Kidney tubule cell (primary cell): ENCODE measurements at places on chromosomes 11 and 22.

GRCh38 chr11:57327721-57328120 is 3.0 kb upstream of the TNKS1BP1 start:
- DNase-seq: no peak

GRCh38 chr11:33160136-33160535 is 1.1 kb downstream of the CSTF3 start:
- DNase-seq: peak; percentile 50

- no peak for DNase-seq
These were observed 409.3 kb downstream of the BRD1 start for GRCh38 chr22:49418341-49418894.

DNA sequence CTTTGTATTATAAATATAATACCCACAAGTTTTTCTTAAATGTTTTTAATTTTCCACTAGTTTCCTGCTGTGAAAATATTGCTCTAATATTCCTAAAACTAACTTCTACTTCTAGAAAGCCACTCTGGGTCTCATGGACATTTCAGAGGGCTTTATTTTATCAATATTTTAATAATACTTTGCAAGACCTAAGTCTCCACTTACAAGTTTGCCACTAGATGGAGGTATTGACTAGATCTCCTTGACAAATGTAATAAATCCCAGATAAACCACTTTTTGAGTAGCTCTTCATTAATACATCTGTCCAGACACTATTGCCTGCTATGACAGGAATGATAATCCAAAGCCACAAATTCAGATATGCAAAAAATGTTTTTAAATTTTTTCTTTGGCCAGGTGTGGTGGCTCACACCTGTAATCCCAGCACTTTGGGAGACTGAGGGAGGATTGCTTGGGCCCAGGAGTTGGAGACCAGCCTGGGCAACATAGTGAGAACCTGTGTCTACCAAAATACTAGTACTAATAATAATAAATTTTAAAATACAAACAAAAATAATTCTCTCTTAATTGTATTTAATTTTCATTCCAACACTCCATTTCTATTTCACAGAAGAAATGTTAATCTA is 3.5 kb upstream of the ACAT1 start:
- peak; percentile 67 for DNase-seq

- DNase-seq: no peak
These were observed 61.3 kb upstream of the WNT11 start for GRCh38 chr11:76267556-76267955.

- no peak for DNase-seq
These were observed 4.9 kb downstream of the LRP4 start for GRCh38 chr11:46913484-46913883.
